Stomach (tissue), 19 donors: ENCODE measurements at places on chromosomes 11 and 22. TPM values are rescaled to one million over a fixed set of nuclear protein-coding genes. Genes with fewer than 3 reads are reported as not detected.

The MRPL17 gene
- 49.4 TPM for polyA plus RNA-seq

The OR6T1 gene
- polyA plus RNA-seq, result not detected

GRCh38 chr11:39678996-39679395 is 1780.5 kb downstream of the LRRC4C start:
- DNase-seq, result no peak
- no peak overlapping the region for H3K27ac ChIP-seq

DNA sequence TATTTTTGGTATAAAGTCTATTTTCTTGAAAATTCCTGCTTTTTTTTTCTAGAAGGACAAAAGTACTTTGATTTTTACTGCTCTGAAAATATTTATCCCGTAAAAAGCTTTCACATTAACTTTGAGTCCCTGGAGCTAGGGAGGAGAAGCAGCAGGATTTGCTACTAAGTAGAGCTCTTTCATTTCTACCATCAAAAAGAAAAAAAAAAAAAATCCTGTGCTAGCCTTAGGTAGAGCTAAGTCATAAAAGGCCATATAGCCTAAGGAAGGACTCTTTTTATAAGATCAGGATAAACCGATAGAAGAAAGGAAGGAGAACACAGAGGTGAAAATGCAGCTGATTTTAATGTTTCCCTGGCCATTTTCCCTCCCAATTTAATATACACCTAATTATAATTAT is 48.0 kb downstream of the CSTPP1 start:
- H3K4me3 ChIP-seq, result no peak overlapping the region
- no peak for DNase-seq
- no peak overlapping the region for H3K27ac ChIP-seq
- H3K27me3 ChIP-seq, result no peaks in the 10 kb centered on the region

The MMP12 gene
- 0.46 TPM for polyA plus RNA-seq

GRCh38 chr11:67418476-67419281 is 3.2 kb downstream of the CARNS1 start:
- no peak for DNase-seq
- no peak overlapping the region for H3K4me3 ChIP-seq

The RFPL2 gene
- not detected for polyA plus RNA-seq

The C11orf97 gene
- polyA plus RNA-seq, result not detected

- peak overlapping the region; percentile 68 for H3K4me3 ChIP-seq
- no peaks in the 10 kb centered on the region for H3K36me3 ChIP-seq
Measured at GRCh38 chr11:2269601-2270321, 627 bp downstream of the ASCL2 start.

DNA sequence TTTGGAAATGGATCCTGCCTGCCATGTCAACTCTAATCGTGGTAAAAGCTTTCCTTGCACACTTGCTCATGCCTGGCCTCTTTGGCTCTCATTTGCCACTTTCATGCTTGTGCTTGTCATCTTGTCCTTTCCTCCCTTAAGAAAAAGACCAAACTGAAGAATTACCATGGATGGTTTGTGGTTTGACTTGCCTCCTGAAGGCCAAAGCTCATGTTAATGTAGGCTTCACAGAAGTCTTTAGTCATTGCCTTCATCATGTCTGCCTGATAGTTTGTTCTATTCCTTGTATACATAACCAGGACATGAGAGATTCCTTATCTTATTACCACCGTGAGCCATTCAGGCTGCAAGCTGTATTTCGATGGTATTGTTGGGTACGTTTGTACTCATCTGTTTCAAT is 17.3 kb downstream of the TEAD1 start:
- peaks cover 94% of the 10 kb centered on the region for H3K4me1 ChIP-seq
- H3K27ac ChIP-seq, result peak overlapping the region; percentile 87
- H3K27me3 ChIP-seq, result no peaks in the 10 kb centered on the region

The ROBO4 gene
- polyA plus RNA-seq, result 2.6 TPM

DNA sequence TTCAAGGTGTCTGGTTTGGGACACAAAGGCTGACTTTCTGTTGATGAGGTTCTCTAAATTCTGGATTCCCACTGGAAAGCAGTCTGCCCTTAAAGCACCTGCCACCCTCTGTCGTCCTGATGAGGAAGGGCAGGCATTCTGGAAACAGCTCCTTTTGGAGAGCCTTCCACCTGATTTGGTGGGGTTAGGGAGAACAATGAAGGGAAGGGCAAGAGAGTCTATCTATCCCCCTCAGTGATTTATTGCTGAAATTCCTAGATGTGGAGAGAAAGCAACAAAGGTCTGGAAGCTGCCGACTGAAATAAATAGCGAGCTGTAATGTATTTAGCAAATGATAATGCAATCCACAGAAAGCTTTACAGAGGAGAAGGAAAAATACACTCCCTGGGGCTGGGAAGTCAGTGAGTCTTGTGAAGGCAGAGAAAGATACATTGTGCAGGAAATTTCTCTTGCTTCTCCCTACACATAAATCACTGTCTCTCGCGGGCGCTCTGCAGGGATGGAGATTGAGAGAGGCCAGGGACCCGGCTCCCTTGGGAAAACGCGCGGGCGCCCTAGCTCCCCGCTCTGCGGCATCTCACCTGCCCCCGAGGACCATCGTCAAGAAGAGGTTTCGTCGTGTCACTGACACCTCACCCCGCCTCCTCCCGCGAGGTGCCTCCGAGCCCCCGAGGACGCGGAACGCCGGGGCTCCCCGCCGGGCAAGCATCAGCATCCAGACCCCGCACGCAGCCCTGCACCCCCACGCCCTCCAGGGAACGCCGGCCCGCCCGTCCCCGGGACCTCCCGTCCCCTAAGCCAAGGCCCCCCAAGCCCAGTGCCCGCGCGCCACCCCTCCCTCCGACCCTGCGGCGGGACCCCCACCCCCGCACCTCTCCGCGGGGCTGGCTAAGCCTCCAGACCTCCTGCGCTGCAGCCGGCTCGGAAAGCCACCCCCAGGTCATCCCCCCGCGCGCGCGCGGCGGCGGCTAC is 673 bp downstream of the CDON start:
- no peaks in the 10 kb centered on the region for H3K27me3 ChIP-seq
- H3K27ac ChIP-seq, result peak overlapping the region; percentile 80
- DNase-seq, result no peak
